ENCODE measurements at places on chromosomes 1 and 21. TPM values are rescaled to one million over a fixed set of nuclear protein-coding genes. Genes with fewer than 3 reads are reported as not detected.

ATXN7L2 gene
- 7.6 TPM for total RNA-seq

FAM163A gene
- not detected for total RNA-seq

BTG3 gene
- 57.3 TPM for total RNA-seq

LCE3C gene
- not detected for total RNA-seq

TRIM45 gene
- 0.55 TPM for total RNA-seq

CYP4A22 gene
- not detected for total RNA-seq

OLIG2 gene
- total RNA-seq: not detected

PDZK1IP1 gene
- total RNA-seq: not detected

WNT2B gene
- total RNA-seq: 0.08 TPM

PTPRU gene
- 0.13 TPM for total RNA-seq

LIN28A gene
- not detected for total RNA-seq

GBP7 gene
- 0.30 TPM for total RNA-seq

CD164L2 gene
- not detected for total RNA-seq

PLA2G2A gene
- total RNA-seq: not detected

NEK2 gene
- 46.1 TPM for total RNA-seq

KCNK1 gene
- 8.1 TPM for total RNA-seq

DMRTB1 gene
- total RNA-seq: not detected

ADAMTS1 gene
- 1.4 TPM for total RNA-seq

ANKRD65 gene
- total RNA-seq: not detected

CELA3A gene
- total RNA-seq: not detected

SNX7 gene
- not detected for total RNA-seq

TMEM82 gene
- not detected for total RNA-seq

PNRC2 gene
- 158 TPM for total RNA-seq

TSNAX gene
- 48.7 TPM for total RNA-seq

GUCA2A gene
- not detected for total RNA-seq

FBLIM1 gene
- total RNA-seq: not detected

TNNT2 gene
- total RNA-seq: not detected

XCL1 gene
- 0.33 TPM for total RNA-seq

L1TD1 gene
- not detected for total RNA-seq

NDUFV3 gene
- 17.0 TPM for total RNA-seq

HSD3B2 gene
- total RNA-seq: not detected

RAB42 gene
- total RNA-seq: not detected

PRDM16 gene
- 0.20 TPM for total RNA-seq

RGS1 gene
- 69.2 TPM for total RNA-seq

CFAP107 gene
- total RNA-seq: not detected

CD5L gene
- not detected for total RNA-seq

OR2L13 gene
- not detected for total RNA-seq
